ENCODE measurements at places on chromosomes 7 and 10.

DNA sequence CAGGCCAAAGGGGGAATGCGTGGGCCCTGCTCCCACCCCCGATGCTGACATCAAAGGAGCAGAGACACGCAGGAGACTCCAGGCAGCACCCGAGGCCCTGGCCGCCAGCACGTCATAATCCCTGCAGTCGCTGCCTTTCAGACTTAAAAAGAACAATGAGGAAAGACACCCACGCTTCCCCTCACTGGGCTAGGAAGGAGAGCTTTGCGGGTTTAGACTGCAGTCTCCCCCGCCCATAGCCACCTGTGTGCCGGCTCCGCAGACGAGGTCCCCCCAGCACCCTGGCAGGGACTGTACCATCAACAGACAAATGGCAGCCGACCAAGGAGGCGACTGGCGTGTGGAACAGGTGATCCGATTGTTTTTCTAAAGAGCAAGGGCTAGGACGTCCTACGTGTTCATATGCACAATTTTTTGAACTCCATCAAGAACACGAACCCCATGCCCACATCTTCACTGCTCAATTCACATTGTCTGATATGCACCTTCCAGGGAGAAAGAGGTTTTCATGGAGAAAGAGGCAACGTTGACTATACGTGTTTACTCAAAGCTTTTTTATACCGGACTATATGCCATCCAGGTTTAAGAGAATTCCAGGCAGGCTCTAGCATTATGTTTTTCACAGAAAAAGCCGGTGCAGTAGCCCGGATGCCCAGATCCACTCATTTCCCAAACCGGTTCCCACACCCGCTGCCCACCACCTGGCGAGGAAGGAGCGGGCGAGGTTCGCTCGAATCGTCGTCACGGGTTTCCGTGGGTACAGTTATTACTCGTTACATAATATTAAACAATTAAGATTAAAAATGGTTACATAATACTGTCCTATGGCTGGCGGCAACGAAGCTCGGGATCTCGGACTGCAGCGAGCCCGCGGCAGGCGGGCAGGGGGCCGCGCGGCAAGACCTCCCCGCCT, 1.1 kb downstream of the GRB10 start:
- no peak for DNase-seq

DNA sequence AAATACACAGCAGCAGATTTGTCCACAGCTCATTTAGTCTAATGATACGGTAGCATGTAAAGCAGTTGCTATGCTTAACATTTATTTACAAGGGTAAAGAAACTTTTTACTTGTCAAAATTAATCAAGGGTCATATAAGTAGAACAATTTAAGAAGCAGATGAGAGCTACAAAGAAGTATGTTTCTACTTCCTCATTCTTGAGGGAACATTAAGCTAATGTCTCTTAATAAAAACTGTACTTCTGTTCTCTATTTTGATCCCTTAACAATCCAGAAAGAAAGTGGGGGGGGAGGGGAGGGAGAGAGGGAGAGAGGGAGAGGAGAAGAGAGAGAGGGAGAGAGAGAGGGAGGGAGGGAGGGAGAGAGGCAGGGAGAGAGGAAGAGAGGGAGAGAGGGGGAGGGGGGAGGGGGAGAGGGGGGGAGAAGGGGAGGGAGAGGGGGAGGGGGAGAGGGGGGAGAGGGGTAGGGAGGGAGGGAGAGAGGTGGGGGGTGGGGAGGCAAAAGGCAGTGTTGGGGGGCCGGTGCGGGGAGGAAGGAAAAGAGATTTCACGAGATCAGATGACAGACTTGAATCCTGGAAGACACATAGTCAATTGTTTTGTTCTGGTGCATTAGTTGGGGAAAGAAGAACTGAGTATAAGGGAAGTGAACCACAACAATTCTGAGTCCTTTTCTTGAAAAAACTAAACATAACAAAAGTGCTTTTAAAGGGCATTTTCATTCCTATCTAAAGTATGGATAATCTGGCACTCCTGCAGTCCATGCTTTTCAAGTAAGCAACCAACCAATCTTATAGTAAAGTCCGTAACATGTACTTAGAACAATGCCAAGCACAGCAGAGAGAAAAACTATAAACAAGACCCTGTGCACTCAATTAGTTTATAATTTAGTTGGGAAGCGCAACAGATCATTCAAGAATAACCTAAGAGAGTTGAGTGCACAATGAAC, 128.0 kb downstream of the USP6NL start:
- DNase-seq, result no peak

- no peak for DNase-seq
Observed at GRCh38 chr10:60618861-60619260, 159.4 kb upstream of the CDK1 start.

- DNase-seq, result no peak
Observed at GRCh38 chr10:110632591-110633215, 11.4 kb upstream of the RBM20 start.

DNA sequence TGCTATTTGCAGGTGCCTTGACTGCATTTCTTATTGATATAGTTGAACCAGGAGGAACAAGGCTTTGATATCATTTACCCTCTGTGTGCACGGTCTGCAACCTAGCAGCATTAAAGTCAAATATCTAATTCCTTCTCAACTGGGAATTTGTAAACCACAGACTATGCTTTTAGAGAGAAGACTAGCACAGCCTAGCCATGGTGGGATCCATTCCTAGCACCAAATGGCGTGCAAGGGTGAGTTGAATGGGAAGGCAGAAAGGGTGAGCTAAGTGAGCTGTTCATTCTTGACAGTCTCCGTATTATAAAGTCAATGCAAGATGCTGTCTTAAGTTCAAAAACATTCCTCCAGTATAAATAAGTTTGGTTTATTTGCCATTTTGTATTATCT, 2.9 kb downstream of the ZNF365 start:
- DNase-seq, result no peak
